Hepatic stellate cell (primary cell): ENCODE measurements at places on chromosomes 16 and 17.
A peak's percentile ranks its signal among the peaks of the same experiment; 100 is the strongest.

DNA sequence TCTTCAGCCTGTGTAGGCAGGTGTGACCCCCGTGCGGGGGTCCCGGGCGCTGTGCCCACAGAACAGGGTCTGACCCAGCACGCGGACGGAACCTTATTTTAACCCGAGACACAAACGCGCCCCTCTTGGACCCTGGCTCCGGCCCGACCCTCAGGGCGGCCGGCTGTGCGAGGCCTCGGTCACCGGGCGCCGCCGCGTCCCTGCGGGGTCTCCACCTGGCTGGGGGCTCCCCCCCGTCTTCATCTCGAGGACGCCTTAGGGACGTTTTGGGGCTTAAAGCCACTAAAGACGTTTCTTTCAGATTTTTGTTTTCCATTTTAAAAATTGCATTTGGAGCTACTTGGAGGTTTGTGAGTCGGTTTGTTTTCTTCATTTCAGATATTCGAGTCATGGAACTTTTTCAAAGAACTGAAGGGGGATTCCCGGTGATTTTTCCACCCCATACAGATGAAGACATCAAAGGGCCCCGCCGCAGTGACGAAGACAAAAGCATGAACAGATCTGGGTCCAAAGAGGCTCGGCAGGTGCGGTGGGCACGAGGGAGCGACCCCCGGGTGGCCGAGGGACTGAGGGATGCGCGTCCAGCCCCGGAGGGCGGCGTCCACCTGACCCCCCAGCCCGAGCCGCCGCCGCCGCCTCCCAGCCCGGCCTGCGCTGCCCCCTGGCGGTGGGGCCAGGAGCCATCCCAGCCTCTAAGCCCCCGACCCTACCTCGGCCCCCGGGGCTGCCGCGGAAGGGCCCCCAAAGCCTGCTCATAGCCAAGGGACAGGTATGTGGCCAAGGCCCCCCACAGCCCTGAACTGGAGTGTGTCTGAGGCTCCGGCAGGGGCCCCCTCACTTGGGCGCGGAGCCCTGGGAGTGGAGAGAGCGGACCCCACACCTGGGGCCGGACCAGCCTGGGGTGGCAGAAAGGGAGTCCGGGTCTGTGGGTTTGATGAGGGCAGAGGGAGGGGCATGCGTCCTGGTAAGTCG is 3.8 kb upstream of the CD7 start:
- peak; percentile 58 for DNase-seq

GRCh38 chr17:945672-946071 is 33.9 kb downstream of the NXN start:
- no peak for DNase-seq

DNA sequence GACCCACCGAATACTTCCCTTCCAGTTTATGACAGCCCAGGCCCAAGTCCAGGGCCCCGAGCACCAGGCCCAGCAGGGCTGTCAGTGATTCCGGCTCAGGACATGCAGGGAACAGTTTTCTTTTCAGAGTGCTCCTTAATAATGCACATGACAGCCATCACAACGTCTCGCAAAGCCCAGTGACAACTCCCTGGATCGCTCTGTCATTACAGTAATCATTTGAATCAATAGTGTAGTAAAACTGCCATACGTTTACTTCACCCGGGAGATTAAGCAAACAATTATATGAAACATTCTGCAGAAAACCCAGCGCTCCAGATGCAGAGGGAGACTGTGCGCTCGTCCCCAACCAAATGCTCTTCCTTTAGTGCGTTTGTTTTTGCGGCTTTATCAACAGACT is 162.6 kb upstream of the CDH13 start:
- no peak for DNase-seq

DNA sequence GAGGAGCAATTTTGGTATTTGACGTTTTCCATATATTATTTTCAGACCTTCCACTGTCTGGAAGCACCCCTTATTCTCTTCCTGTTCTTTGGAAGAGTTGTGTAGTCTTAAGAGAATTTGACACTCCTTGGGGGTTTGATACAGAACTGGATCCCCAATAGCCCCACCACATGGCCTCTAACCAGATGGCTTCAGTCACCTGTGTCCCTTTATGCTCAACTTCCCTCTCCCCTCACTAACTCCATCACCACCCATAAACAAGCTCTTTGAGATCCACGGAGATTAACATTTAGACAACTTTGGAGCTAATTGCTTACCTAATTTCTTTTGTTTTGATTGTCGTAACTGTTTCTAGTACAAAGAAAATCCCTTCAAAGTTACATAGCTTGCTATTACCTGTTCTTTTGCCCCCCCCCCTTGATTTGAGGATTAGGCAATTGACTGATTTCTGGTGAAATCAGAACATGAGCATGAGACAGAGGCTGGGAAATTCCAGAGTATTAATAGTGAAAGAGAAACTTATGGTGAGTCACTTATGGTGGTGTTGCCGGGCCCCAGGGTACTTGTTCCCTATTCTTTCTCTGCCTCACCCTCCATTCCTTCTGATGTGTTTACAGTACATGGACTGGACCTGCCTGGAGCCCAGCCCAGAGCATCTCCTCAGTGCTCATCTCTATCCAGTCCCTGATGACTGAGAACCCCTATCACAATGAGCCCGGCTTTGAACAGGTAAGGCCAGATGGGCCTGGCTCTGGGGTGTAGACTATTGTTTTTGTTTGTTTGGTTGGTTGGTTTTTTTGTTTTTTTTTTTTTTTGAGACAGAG is 7.5 kb downstream of the UBE2Z start:
- peak; percentile 73 for DNase-seq

GRCh38 chr17:32515677-32516383 is 29.0 kb downstream of the CDK5R1 start:
- DNase-seq: no peak

- DNase-seq: no peak
Measured at GRCh38 chr16:75025761-75026160, 26.9 kb downstream of the ZNRF1 start.

- no peak for DNase-seq
Measured at GRCh38 chr16:88983165-88983564, 6.2 kb upstream of the CBFA2T3 start.

- no peak for DNase-seq
Measured at GRCh38 chr16:71629278-71630016, 3.5 kb downstream of the MARVELD3 start.

DNA sequence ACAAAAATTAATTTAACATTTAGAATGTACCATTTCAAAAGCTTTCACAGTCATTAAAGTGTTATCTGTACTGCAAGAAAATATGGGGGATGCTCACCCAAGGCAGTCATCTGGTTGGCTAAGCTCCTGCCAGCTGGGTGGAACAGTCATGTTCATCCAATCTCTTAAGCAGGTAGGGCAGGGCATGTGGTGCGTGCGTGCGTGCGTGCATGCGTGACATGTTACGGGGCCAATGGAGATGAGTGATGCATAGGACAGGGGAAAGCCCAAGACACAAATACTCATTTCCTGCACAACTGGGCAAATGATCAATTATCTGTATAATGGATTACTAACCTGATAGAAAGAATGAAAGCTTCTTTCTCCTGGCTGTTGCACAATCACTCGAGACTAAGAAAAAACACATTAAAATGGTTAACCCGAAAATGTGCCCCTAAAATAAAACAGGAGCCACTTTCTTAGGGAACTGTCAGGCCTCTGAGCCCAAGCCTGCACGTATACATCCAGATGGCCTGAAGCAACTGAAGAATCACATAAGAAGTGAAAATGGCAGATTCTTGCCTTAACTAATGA is 104.4 kb downstream of the MYO1D start:
- no peak for DNase-seq

- no peak for DNase-seq
Measured at GRCh38 chr17:82387705-82388106, 16.1 kb downstream of the UTS2R start.

- DNase-seq: no peak
Measured at GRCh38 chr17:51455931-51456330, 195.6 kb downstream of the UTP18 start.

DNA sequence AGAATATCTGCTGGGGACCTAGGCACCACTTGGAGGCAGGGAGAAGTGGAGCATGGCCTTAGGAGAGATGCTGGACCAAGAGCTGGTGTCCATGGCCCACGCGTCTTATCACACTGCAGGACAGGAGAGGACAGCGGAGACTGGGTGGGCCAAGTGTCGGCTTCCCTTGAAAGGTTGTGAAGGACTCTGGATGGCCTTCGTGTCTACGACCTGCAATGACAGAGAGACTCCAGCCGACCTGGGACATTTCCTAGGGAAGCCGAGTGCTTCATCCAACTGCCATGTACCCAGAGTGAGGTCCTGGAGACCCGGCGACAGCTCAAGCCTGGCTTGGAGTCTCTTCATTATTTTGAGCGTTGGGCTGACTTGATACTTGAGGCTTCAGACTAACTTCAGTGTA is 20.5 kb downstream of the C1QTNF1 start:
- no peak for DNase-seq

DNA sequence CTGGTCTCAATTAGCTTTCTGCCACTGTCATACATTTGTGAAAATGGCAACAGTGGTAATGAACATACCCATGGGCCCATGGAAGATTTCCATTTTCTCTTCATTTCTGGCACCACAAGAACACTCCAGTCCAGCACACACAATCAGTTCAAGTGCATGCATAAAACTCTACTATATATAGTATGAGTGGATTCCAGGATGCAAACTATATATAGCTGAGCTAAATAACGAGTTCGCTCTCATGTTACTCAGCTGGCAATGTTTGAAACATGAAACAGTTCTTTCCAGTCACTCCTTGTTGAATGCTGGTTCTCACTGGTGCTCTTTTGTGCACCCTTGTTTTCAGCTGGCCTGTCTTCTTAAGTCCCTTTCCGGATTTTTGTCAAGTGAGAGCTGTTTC is 75.2 kb upstream of the DHX40 start:
- DNase-seq: peak; percentile 17

DNA sequence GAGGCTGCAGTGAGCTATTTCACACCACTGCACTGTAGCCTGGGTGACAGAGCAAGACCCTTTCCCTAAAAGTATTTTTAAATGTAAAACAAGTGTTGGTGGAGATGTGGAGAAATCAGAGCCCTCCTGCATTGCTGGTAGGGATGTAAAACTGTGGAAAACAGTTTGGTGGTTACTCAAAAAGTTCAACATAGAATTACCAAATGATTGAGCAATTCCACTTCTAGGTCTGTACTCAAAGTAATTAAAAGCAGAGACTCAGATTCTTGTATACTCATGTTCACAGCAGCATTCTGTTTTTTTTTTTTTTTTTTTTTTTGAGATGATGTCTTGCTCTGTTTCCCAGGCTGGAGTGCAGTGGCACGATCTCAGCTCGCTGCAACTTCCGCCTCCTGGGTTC is 141.8 kb downstream of the PITPNC1 start:
- DNase-seq: no peak

DNA sequence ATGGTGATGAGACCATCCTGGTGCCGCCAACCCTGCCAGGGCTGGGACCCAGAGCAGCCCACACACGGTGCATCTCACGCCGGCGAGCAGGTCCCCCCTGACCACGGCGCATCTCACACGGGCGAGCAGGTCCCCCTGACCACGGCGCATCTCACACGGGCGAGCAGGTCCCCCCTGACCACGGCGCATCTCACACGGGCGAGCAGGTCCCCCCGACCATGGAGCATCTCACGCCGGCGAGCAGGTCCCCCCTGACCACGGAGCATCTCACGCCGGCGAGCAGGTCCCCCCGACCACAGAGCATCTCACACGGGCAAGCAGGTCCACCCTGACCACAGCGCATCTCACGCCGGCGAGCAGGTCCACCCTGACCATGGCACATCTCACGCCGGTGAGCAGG is 59.2 kb downstream of the MRM3 start:
- DNase-seq: no peak

DNA sequence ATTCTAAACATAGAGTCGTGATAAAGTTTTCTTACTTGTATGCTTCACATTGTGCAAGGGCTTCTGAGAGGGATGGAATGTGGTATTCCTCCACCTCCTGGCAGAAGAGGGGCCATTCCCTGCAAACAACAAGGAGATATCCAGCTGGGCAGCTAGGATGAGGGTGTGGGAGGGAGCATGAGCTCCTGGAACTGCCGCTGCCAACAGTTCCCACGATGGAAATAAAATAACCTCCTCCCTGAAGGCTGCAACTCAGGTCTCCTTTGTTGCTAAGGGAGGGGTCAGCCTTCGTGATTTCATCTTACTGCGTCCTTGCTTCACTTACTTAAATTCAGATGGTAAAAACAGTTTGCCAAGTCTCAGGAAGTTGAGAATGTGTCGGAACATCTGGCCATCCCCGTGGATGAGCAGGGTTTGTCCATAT is 15.6 kb downstream of the PLEKHG4 start:
- no peak for DNase-seq

DNA sequence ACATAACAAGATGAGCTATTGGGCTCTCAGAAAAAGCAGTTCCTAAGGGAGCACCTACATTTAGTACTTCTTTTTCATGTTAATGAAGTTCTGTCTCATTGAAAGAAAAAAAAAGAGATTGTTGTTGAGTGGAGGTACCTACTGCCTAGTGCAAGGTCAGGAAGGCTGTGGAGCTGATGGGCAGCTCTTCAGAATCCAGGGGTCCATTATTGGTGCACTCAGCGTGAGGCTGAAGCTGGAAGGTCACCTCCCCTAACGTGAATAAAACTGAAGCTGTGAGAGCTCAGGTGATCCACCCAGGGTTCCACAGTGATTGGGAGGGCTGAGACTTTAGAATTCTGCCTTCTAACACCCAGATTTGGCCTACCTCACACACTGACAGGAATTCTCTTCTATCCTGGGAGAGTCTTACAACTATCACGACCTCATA is 153.9 kb upstream of the TBX2 start:
- DNase-seq: no peak

GRCh38 chr17:73622381-73622780 is 21.9 kb downstream of the SDK2 start:
- no peak for DNase-seq

GRCh38 chr17:14316126-14316832 is 15.4 kb downstream of the HS3ST3B1 start:
- no peak for DNase-seq

GRCh38 chr17:73976676-73977521 is 226.6 kb upstream of the RPL38 start:
- no peak for DNase-seq

DNA sequence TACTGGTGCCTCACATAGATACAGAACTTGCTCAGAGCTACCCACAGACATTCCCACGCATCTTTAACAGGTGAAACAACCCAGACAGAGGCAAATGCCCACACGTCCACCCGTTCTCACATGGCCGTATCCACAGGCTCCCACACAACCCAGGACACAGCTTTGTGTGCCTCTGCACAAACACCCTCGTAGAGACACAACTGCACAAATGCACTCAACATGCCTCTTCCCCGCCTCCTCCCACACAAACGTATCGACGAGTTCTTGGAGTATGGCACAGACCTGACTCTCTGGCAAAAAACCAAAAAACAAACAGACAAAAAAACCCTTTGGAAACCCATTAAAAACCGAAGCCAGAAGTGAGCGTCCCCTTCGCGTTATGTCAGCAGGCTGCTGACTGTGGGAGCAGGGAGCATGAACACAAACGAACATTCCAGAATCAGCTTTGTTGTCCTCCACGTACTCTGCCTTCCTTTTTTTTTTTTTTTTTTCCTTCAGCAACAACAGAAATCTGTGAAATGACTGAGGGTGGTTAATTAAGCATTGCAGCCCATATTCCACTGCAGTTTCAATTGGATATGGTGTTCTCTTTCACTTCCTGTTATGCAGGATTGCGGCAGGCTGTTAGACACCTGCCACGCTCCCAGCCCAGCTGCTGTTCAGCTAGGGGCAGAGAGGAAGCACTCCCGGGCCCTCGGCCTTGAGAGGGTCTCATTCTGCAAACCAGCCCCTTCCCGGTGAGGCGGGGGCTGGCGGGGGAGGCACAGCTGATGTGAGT is 313.7 kb downstream of the MAF start:
- no peak for DNase-seq

GRCh38 chr17:27518545-27519521 is 62.6 kb downstream of the KSR1 start:
- DNase-seq: no peak
